Type B pancreatic cell (in vitro differentiated cells): ENCODE measurements at places on chromosomes 5 and 9.

GRCh38 chr5:98982880-98983279 lies 54.1 kb upstream of the CHD1 start:
- no peaks in the 10 kb centered on the region for H3K27me3 ChIP-seq
- no peak overlapping the region for H3K4me3 ChIP-seq
- no peaks in the 10 kb centered on the region for H3K4me1 ChIP-seq
- H3K36me3 ChIP-seq = no peaks in the 10 kb centered on the region
- no peak overlapping the region for H3K27ac ChIP-seq
- DNase-seq = no peak

DNA sequence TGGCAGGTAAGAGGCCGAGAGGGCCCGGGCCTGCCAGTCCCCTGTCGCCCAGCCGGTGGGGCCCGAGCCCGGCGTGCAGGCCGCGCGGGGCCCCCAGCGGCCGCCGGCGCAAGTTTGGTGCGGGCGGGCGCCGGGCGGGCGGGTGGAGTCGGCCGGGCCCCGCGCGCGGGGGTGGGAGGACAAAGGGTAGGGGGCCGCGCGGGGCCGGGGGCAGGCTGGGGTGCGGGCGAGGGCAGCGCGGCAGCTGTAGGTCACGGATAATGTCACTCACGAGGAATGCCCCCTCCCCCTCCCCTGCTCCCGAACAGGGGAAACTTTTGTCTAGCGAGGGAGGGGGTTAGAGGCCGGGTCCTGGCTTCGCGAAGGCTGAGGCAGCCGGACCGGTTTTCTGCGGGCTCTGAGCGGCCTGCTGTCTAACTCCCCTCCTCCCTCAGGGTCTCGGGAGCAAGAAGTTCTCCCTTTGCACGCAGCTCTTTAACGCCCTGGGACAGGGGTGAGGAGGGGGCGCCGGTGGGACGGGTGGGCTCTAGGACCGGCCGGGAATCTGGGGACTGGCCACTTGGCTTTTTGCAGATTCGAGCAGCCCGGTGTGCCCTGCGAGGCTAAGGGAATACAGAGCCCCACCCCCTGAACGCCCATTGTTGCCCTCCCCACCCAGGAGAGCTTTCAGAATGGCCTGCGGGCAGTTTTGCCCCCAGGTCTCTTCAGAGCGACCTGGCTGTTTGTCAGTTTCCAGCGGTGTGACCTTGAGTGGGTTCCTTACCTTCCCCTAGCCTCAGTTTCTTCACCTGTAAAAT lies 21.3 kb upstream of the NDST1 start:
- peak overlapping the region; percentile 85 for H3K4me3 ChIP-seq
- H3K27ac ChIP-seq = peak overlapping the region; percentile 93
- H3K36me3 ChIP-seq = peaks cover 8% of the 10 kb centered on the region
- H3K27me3 ChIP-seq = no peaks in the 10 kb centered on the region
- peaks cover 58% of the 10 kb centered on the region for H3K4me1 ChIP-seq

DNA sequence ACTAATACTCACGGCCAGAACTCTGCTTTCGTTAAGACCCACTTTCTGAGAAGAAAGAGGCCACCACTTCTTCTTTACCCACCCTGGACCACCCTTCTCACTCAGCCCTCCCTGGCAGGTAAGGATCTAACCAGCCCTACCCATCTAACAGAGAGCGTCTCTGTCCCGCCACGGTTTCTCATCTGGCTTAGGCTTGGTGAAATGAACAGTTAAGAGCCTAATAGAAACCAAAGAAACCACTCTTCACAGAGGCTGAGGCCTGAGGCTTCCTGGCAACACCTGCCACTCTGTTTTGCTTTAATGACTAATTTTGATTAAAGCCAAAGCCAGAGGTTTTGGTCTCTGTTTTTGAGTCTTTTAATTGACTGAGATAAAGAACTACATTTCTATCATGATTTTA lies 354.1 kb upstream of the SLC30A5 start:
- DNase-seq = no peak
- peaks cover 4% of the 10 kb centered on the region for H3K4me1 ChIP-seq
- H3K36me3 ChIP-seq = no peaks in the 10 kb centered on the region
- H3K27me3 ChIP-seq = peaks cover 6% of the 10 kb centered on the region
- H3K27ac ChIP-seq = no peak overlapping the region

- no peak overlapping the region for H3K27ac ChIP-seq
- peaks cover 5% of the 10 kb centered on the region for H3K36me3 ChIP-seq
- no peak overlapping the region for H3K4me3 ChIP-seq
- no peaks in the 10 kb centered on the region for H3K4me1 ChIP-seq
- no peak for DNase-seq
- no peaks in the 10 kb centered on the region for H3K27me3 ChIP-seq
Observed at GRCh38 chr5:103283120-103283519, 24.6 kb downstream of the MACIR start.

DNA sequence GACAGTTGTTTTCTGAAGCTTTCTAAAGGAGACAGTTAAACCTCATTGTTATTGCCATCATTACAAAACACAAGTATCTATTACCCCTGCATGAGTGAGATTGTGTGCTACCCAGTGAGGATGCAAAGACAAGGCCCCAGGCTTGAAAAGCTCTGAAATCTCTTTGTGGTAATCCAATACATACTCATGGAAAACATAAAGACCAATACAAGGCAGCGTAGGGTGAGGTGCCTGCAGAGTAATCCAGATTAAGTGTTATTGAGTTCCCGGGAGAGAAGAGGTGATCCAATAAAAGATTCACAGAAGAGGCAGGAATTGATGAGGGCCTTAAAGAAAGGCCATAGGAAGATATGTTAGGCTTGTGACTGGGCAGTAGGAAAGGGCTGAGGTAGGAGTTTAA lies 150.1 kb downstream of the MEF2C start:
- H3K27ac ChIP-seq = no peak overlapping the region
- H3K4me3 ChIP-seq = no peak overlapping the region
- no peak for DNase-seq

- H3K27ac ChIP-seq = peak overlapping the region; percentile 51
- H3K4me3 ChIP-seq = peak overlapping the region; percentile 89
- H3K27me3 ChIP-seq = peaks cover 4% of the 10 kb centered on the region
- peaks cover 30% of the 10 kb centered on the region for H3K4me1 ChIP-seq
Observed at GRCh38 chr9:137243626-137244485, 2.8 kb downstream of the TUBB4B start.

DNA sequence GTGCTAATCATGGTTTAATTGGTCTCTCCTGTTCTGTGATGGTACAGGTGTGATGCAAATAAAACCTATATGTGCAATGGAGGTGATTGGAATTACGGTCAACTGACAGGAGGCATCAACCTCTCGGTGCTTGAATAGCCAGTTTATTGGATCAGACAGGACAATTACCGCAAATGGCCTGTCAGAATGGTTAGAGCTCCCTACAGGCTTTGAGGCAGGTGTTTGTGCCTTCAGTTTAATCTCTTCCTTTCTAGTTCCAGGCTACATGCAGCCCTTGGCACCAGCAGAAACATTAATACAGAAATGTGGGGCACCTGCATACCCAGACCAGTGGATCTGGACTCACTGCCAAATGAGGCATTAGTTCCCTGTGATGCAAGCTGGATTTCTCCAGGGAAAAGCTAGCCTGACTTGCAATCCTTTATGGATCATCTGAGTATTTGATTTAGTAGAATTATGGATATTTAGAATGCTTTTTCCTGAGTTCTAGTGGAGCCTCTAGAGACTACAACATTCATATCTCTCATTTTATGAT lies 128.6 kb downstream of the MAT2B start:
- H3K27me3 ChIP-seq = peaks cover 3% of the 10 kb centered on the region
- no peaks in the 10 kb centered on the region for H3K4me1 ChIP-seq
- no peaks in the 10 kb centered on the region for H3K36me3 ChIP-seq

DNA sequence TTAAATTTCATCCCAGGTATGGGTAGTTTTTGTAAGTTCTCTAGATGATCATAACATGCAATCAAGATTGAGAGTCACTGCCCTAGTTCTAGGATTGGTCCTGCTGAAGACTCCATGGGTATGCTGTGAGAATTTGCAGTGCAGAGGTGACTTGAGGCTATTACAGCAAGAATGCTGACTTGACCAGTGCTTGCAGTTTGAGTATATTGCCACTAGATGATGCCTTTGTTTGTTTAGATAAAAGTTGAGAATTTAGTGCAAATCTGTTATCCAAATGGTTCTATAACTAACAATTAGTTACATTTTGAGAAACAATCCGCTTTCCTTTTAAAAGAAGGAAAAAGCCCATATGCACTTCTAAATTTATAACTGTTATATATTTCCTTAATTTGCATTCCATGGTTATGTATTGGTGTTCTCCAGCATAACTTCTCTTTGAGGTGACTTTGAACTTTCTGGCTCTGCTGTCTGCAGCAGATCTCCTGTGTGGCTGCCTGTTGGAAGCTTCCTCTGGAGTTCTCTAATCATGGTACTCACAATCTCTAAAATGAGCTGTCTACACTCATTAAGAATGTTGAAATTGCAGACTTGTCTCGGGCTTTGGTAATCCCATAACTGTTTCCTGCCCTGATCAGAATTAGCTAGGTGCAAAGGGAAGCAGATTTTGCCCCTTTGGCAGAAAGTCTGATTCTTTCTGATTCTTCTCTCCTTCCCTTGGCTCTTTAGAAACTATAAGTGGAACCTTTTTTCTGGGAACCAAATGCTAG lies 24.9 kb downstream of the MELK start:
- peaks cover 10% of the 10 kb centered on the region for H3K36me3 ChIP-seq
- DNase-seq = no peak
- H3K4me1 ChIP-seq = no peaks in the 10 kb centered on the region
- no peak overlapping the region for H3K4me3 ChIP-seq

DNA sequence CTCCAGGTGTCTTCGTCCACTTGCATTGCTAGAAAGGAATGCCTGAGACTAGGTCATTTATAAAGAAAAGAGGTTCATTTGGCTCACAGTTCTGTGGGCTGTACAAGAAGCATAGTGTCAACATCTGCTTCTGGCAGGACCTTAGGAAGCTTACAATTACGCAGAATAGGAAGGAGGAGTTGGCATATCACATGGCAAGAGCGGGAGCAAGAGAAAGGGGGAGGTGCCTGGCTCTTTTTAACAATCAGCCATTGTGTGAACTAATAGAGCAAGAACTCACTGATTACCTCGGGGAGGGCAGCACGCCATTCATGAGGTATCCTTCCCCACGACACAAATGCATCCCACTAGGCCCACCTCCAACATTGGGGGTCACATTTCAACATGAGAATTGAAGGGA lies 134.4 kb upstream of the EFNA5 start:
- no peak overlapping the region for H3K4me3 ChIP-seq
- peaks cover 3% of the 10 kb centered on the region for H3K36me3 ChIP-seq
- peaks cover 17% of the 10 kb centered on the region for H3K4me1 ChIP-seq
- no peaks in the 10 kb centered on the region for H3K27me3 ChIP-seq
- no peak overlapping the region for H3K27ac ChIP-seq

GRCh38 chr5:53425687-53426511 lies 54.5 kb upstream of the FST start:
- no peaks in the 10 kb centered on the region for H3K36me3 ChIP-seq
- H3K4me3 ChIP-seq = no peak overlapping the region
- peaks cover 4% of the 10 kb centered on the region for H3K4me1 ChIP-seq
- H3K27ac ChIP-seq = no peak overlapping the region
- DNase-seq = no peak

GRCh38 chr9:37486616-37487548 lies 1.1 kb downstream of the POLR1E start:
- H3K4me3 ChIP-seq = peak overlapping the region; percentile 97
- H3K27me3 ChIP-seq = no peaks in the 10 kb centered on the region
- H3K27ac ChIP-seq = peak overlapping the region; percentile 92
- peak; percentile 24 for DNase-seq
- peaks cover 12% of the 10 kb centered on the region for H3K36me3 ChIP-seq
- peaks cover 22% of the 10 kb centered on the region for H3K4me1 ChIP-seq

DNA sequence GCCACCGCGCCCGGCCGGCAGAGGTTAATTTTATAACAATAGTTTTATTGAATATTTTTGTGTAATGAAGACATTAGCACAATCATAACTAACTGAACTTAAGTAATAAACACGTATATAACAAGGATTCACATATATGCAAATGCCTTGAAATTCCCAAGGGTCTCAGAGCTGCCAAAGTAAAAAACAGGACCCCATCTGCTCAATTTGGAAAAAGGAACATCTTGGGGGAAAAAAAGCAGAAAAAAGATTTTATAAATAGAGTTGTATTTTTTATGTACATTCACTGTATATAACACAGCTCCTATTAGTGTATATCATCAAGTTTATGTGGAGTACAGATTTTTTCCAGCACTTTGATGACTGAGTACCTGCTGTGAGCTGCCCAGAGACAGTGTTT lies 366.7 kb downstream of the BRINP1 start:
- no peaks in the 10 kb centered on the region for H3K27me3 ChIP-seq
- H3K4me1 ChIP-seq = peaks cover 21% of the 10 kb centered on the region
- no peak overlapping the region for H3K4me3 ChIP-seq
- DNase-seq = no peak
- H3K36me3 ChIP-seq = no peaks in the 10 kb centered on the region

DNA sequence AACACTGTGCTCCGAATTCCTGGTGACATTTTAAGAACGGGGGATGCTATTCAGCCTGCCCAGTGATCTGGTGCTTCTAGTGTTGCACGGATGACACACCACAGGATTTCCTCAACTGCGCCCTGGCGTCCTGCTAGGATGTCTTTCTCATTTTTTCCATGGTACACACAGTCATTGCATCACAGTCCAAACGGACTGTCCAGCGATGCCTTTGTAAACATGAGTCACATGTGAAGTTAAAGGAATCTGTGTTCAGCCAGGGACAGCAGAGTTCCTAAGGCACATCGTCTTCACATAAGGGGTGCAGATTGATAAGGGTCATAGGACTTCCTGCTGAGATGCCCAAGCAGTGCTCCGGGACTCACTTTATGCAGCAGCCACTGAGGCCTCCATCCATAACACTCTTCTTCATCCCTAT lies 9.3 kb upstream of the PTPN3 start:
- no peak overlapping the region for H3K4me3 ChIP-seq
- no peaks in the 10 kb centered on the region for H3K36me3 ChIP-seq
- no peak overlapping the region for H3K27ac ChIP-seq
- peaks cover 6% of the 10 kb centered on the region for H3K4me1 ChIP-seq
- no peak for DNase-seq

GRCh38 chr5:73312146-73312871 lies 136.3 kb downstream of the FOXD1 start:
- no peak for DNase-seq
- no peaks in the 10 kb centered on the region for H3K36me3 ChIP-seq
- peaks cover 20% of the 10 kb centered on the region for H3K4me1 ChIP-seq
- no peak overlapping the region for H3K27ac ChIP-seq

GRCh38 chr5:50807661-50808060 lies 141.2 kb downstream of the PARP8 start:
- H3K4me1 ChIP-seq = no peaks in the 10 kb centered on the region
- no peak for DNase-seq
- no peak overlapping the region for H3K27ac ChIP-seq
- H3K4me3 ChIP-seq = no peak overlapping the region

DNA sequence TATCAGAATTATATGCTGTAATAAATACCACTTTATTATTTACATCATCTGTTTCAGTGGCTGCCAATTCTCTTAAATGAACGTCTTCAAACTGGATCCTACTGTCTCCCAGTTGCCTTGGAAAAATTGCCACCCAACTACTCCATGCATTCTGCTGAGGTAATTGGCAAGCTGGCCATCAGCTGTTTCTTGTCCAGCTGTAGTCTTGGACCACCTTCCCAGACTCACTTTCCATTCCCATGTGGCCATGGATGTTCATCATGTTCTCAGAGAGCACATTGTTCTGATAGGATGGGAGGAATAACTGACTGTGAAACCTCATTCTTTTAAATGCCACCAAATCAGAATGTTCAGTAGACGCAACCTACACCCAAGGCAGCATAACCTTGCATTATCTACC lies 157.5 kb downstream of the DOCK8 start:
- H3K4me1 ChIP-seq = peaks cover 18% of the 10 kb centered on the region
- no peak overlapping the region for H3K4me3 ChIP-seq
- H3K27ac ChIP-seq = no peak overlapping the region
- no peaks in the 10 kb centered on the region for H3K36me3 ChIP-seq
- no peak for DNase-seq
